ENCODE measurements at places on chromosomes 12 and 14.

- DNase-seq, result peak; percentile 52
These were observed 96.9 kb downstream of the FIGNL2 start for GRCh38 chr12:51751661-51752060.

DNA sequence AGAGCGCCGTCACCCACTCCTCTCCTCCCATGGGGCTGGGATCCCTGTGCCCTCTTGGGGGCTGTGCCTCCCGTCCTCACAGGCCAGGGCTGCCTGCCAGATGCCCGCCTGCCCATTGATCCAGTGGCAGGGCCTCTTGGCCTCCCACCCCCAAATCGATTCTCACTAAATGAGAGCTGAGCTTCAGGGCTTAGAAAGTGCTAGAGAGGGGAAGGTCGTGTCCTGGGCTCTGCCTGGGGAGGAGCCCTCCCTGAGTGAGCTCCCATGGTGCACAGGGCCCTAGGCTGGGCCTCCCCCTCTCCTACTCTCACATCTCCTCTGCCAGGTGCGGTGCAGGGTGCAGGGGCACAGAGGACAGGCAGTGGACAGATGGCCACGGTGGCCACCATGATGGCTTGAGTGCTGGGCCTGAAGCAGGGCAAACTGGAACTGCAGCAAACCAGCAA is 9.2 kb downstream of the BEGAIN start:
- DNase-seq, result no peak

DNA sequence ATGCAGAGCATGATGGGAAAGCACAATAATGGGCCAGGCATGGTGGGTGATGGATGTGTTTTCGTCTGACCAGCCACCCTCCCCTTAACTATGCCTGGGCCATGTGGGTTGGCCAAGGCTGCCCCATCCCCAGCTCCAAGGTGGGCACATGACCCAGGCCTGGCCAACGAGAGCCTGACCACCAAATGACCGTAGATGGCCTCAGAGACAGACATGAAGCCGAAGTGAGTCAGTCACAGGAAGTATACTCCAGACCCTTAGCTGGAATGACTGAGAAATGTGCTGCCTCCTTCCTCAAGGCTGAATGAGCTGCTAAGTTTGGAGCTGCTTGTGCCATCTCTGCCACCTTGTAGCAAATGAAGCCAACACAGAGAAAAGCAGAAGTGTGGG is 233.6 kb downstream of the BCL11B start:
- no peak for DNase-seq

GRCh38 chr12:117968151-117968789 is 520 bp downstream of the KSR2 start:
- DNase-seq, result no peak

DNA sequence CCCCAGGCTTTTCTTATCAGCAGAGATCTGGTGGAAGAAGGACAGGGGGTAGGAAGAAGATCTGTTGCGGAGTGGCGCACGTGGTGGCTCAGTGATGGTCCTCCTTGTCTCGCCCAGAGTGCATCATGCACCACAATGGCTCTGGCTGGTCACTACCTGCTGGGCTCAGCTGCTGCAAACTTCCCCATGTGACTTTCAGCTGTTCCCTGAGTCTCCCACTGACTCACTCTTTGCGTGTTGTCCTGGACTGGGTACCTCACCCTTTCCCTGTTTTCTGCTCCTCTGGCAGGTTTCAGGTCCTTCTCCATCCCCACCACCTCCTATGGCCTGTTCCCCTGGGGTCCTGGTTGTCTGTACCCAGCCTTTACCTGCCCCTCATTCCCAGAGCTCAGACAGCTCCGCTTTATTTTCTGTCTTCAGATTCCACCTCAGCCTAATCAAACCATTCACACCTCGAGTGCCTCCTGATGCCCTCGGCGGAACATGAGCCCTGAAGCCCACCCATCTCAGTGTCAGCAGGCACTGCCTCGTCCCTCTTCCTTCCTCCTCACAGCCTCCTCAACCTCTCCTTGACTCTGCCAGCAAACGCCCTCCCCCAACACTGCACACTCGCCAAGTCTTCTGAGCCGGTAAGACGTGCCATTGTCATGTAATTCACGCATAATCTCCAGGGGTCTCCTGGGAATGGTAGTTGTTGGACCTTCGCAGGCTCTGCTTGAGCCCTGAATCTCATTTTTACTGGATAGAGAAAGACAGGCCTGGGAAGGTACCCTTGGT is 1.8 kb downstream of the C1R start:
- DNase-seq, result no peak

DNA sequence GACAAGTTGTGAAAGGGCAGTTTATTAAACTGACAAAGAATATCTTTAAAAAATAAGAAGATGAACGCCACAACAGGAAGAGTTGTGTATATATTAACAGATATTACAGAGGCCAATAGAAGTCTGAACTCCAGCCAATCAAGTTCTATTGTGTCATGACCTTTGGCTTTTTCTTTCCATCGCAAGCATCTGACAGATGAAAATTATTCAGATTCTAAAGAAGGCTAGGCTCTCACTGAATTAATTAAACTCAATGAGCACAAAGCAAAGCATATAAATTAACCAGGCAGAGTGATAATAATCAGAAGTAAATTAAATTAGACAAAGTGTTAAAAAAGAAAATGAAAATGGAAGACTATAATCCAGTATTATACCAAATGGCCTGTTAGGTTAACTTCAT is 62.0 kb upstream of the PYGL start:
- no peak for DNase-seq

DNA sequence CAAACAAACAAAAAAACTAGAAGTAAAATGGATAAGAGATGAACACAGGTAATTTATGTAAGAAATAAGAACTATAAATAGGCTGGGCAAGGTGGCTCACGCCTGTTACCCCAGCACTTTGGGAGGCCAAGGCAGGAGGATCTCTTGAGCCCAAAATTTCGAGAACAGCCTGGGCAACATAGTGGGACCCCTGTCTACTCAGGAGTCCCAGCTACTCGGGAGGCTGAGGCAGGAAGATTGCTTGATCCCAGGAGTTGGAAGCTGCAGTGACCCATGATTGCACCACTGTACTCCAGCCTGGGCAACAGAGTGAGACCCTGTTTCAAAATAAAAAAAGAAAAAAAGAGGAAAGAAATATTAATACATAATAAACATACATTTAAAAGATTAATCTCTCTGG is 22.7 kb upstream of the ABCD4 start:
- no peak for DNase-seq

GRCh38 chr12:32413412-32413811 is 14.1 kb downstream of the FGD4 start:
- DNase-seq, result no peak

DNA sequence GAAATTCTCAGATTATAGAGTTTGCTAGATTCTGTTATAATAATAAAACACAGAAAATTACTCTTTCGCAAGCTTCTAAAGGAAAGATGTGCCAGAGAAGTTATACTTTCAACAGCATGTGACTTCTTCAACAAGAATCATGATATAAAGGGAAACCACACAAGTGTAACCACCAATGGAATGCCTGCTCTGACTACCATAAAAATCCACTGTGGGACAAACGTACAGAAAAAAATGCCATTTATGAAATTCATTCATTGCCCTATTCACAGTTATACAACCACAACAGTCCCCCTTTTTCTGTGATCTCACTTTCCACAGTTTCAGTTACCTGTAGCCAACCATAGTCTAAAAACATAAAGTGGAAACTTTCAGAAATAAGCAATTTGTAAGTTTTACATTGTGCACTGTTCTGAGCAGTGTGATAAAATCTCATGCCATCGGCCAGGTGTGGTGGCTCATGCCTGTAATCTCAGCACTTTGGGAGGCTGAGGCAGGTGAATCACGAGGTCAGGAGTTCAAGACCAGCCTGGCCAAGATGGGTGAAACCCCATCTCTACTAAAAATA is 3.2 kb downstream of the CATSPERB start:
- no peak for DNase-seq

- DNase-seq, result peak; percentile 19
These were observed 7.2 kb downstream of the ALDH2 start for GRCh38 chr12:111773801-111774551.

DNA sequence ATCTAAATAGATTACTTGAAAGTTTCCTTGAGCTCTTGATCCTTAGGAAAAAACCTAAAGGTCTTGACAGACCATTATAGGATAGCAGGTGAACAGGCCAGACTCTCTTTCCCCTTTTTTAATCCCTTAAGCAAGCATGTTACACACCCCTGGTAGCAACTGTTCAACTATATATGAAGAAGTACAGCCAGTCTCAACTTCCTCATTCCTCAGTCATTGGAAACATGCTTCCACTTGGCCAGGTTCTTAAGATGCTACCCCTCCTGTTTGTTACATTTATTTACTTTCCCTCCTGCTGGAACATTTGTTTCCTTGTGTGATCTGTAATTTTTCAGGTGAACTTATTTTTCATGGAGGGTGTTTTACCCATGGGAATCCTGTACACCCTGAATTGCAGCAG is 124.1 kb downstream of the ARMH4 start:
- no peak for DNase-seq

DNA sequence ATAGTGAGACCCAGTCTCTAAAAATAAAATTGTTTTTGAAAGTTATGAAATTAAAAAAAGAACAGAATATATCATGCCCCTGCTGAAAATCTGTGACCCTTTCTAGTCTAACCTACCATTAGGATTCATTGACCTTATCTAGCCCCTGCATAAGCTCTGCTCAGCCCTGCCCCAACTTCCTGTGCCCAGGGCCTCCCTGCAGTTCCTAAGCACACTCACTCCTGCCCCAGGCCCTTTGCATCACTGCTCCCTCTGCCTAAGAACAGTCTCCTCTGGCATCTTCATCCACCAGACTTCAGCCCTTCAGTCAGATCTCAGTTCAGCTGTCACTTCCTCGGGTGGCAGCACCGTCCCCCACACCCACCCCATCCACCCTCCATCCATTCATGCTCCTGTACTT is 55.4 kb downstream of the SCARB1 start:
- no peak for DNase-seq

DNA sequence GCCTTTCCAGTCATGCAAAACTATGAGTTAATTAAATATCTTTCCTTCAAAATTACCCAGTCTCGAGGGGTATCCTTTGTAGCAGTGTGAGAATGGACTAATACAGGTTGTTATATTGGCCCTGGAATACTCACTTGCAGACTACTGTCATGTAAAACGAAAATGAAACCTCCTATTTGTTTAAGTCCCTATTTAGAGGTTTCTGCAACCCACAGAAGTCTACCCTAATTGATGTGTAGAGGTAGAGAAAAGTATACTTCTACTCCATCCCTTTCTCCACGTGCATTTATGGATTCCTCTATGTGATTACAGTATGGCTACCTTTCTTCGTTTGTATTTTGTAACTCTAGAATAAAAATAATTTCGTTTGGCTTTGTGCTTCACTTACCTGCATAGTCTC is 371.1 kb downstream of the FSCB start:
- no peak for DNase-seq

GRCh38 chr12:49251357-49251756 is 13.5 kb upstream of the TUBA1C start:
- no peak for DNase-seq

DNA sequence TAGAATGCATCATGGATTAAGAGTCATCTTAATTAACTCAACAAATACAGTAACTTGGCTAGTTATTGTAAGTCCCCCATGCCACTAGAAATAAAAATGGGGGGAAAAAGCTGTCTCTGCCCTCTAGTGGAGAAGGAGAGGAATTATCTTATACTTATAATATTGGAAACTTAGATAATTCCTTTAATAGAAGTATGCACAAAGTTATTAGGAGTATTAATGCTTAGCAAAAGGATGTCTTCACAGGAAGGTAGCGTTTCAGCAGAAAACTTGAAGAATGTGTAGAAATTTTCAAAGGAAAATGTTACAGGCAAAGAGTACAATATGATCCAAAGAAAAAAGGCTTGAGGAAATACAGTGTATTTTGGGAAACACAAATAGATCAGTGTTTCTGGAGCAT is 19.8 kb downstream of the OR5AU1 start:
- no peak for DNase-seq

- no peak for DNase-seq
These were observed 46.0 kb downstream of the TSHR start for GRCh38 chr14:81001447-81001846.

DNA sequence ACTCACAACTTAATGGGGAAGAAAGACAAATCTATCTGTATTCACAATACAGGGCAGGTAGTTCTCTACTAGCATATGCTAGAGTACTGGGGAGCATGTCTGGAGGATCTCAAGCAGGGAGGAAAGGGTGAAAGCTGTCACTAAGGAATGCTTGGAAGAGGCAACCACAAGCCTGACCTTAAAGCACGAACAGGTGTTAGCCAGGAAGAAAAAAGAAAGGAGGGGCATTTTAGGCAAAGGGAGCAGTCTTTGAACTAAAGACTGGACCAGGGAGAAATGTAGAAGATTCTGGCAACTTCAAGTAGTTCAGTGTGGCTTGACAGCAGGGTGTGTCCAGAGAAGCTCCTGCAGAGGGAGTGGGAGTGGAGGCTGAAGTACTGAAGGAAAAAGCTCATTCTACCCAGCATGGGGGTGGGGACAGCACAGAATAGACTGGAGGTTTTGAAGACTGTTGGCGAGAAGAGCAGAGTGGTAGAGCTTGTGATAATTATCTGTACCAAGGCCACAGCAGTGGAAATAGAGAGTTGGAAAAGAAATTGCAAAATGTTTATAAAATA is 50.9 kb downstream of the AP5M1 start:
- no peak for DNase-seq

DNA sequence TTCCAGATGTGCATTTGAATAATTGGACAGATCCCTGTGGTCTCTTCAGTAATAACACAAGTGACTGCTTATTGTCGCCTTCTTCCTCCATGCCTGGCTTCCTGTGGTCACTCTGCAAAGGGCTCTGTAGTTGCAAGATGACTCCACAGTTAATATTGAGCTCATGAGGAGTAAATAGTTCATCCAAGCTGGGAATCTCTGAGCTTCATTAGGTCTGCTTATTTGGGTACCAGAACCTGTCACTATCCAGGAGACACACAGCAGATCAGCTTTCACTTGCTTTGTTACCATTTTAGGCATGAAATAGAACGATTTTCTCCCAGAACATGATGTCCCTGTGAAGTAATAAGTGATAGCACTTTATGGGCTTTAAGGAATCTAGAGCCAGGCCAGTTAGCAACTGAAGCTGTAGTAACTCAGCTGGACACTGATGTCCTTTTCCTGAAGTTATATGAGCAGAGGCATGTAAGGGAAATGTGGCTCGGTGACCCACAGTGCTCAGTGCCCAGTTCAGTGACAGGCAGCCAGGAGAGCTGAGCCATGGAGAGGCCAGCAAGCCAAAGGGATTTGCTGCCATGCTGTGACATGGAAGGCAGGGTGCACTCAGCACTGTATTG is 50.1 kb downstream of the CRADD start:
- DNase-seq, result no peak

- DNase-seq, result no peak
These were observed 581.7 kb downstream of the DIO2 start for GRCh38 chr14:79629411-79630287.

- DNase-seq, result no peak
These were observed 27.3 kb upstream of the HELB start for GRCh38 chr12:66275040-66275439.

GRCh38 chr12:111304642-111305071 is 64.2 kb downstream of the PHETA1 start:
- DNase-seq, result no peak

GRCh38 chr12:110431957-110432587 is 18.1 kb downstream of the ARPC3 start:
- no peak for DNase-seq

Data from caudate nucleus (tissue), 63 donors.